Fibroblast of lung (primary cell): ENCODE measurements at places on chromosomes 13 and 19. TPM values are rescaled to one million over a fixed set of nuclear protein-coding genes. Genes with fewer than 3 reads are reported as not detected.
A peak's percentile ranks its signal among the peaks of the same experiment; 100 is the strongest.

DNA sequence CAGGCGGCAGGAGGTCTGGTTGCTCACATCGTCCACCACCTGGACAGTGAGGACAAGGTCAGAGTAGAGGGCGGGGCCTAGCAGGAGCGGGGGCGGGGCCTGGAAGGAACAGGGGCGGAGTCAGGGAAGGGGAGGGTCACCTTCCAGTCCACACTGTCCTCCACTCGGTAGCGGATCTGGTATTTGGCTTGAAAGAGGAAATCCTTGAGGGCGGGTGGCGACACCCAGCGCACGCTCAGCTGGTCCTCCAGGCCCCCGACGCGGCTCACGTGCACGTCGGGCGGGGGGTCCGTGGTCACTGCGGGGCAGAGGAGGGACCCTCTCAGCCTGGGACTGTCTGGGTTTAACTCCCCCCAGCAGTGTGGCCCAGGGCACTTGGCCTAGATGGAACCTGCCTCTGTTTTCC is 8.2 kb downstream of the REX1BD start:
- no peak for DNase-seq
- H3K36me3 ChIP-seq: no peaks in the 10 kb centered on the region
- no peaks in the 10 kb centered on the region for H3K4me1 ChIP-seq
- no peaks in the 10 kb centered on the region for H3K27me3 ChIP-seq

- H3K4me3 ChIP-seq: no peak overlapping the region
- no peak overlapping the region for H3K27ac ChIP-seq
- no peaks in the 10 kb centered on the region for H3K27me3 ChIP-seq
- H3K36me3 ChIP-seq: no peaks in the 10 kb centered on the region
These were observed 86.9 kb downstream of the CRYL1 start for GRCh38 chr13:20438801-20439200.

DNA sequence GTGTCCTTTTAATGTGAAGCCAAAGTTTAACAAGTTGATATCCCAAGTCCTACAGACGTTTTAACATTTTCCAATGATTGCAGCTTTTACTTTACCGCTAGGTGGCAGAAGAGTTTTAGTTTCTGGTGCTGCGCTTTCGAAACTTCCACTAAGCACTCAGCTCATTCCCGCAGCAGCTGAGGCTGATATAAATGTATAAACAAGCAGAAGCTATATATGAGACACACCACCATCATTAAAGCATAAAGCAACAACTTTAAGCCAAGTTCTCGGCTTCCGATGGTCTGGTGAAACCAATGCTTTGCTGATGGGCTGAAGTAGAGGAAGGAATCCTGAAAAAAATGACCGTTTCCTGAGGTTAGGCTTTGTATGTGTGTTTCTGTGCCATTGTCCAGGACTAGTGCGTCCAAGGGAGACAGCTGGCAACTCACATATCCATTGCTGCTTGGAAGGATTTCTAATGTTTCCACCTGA is 753.9 kb downstream of the OLFM4 start:
- DNase-seq: peak; percentile 26
- no peaks in the 10 kb centered on the region for H3K27me3 ChIP-seq
- H3K4me1 ChIP-seq: no peaks in the 10 kb centered on the region
- no peak overlapping the region for H3K4me3 ChIP-seq
- no peaks in the 10 kb centered on the region for H3K36me3 ChIP-seq

GRCh38 chr13:109412283-109412901 is 374.0 kb downstream of the IRS2 start:
- no peaks in the 10 kb centered on the region for H3K4me1 ChIP-seq
- no peaks in the 10 kb centered on the region for H3K36me3 ChIP-seq
- H3K4me3 ChIP-seq: no peak overlapping the region

GRCh38 chr19:11296264-11296663 is 304 bp downstream of the TSPAN16 start:
- no peak overlapping the region for H3K27ac ChIP-seq
- H3K27me3 ChIP-seq: peaks cover 2% of the 10 kb centered on the region
- DNase-seq: no peak
- no peaks in the 10 kb centered on the region for H3K36me3 ChIP-seq

GRCh38 chr19:5943623-5944022 is 29.6 kb downstream of the CAPS start:
- peak overlapping the region; percentile 46 for H3K27ac ChIP-seq
- H3K36me3 ChIP-seq: peaks cover 6% of the 10 kb centered on the region
- H3K4me1 ChIP-seq: peaks cover 18% of the 10 kb centered on the region
- peak; percentile 65 for DNase-seq
- no peaks in the 10 kb centered on the region for H3K27me3 ChIP-seq

GRCh38 chr13:110402299-110403069 is 95.4 kb downstream of the COL4A2 start:
- DNase-seq: no peak
- H3K27ac ChIP-seq: peak overlapping the region; percentile 66
- no peaks in the 10 kb centered on the region for H3K36me3 ChIP-seq
- no peak overlapping the region for H3K4me3 ChIP-seq

DNA sequence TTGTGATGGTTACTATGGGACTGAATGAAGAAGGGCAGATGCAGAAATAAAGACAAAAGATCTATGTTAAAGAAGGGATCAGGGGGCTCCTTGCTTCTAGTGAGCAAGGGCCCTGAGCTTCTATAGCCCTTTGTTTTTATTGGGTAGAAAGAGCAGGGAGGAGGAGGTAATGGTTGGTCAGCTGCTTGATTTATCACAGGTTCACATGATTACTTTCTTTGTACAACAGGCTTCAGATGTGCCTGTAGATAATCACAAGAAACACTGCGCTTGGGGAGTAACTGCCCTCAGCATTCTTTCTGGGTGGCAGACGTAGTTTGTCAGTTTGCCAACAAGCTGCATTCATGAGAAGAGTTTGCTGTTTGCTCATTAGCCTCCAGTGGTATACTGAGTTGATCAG is 4.8 kb upstream of the ZNF439 start:
- no peak for DNase-seq
- no peak overlapping the region for H3K27ac ChIP-seq
- H3K4me3 ChIP-seq: no peak overlapping the region
- H3K4me1 ChIP-seq: no peaks in the 10 kb centered on the region
- no peaks in the 10 kb centered on the region for H3K27me3 ChIP-seq
- H3K36me3 ChIP-seq: no peaks in the 10 kb centered on the region

GRCh38 chr19:56272161-56272798 is at the start of gene EDDM13:
EDDM13 (plus strand) TSS chr19:56272748; CDS start chr19:56272835, 87 bp downstream.
- H3K4me3 ChIP-seq: no peak within 1 kb of the TSS
- H3K4me1 ChIP-seq: no peaks in the 10 kb centered on the region
- H3K27me3 ChIP-seq: no peaks in the 10 kb centered on the region
- no peaks in the 10 kb centered on the region for H3K36me3 ChIP-seq
- H3K27ac ChIP-seq: no peak within 1 kb of the TSS

- H3K4me3 ChIP-seq: no peak overlapping the region
- H3K4me1 ChIP-seq: no peaks in the 10 kb centered on the region
- DNase-seq: peak; percentile 58
- no peak overlapping the region for H3K27ac ChIP-seq
These were observed 61.0 kb downstream of the STK24 start for GRCh38 chr13:98515818-98516465.

MLLT1 gene
- total RNA-seq: 4.4 and 6.4 TPM in 2 replicates

DNA sequence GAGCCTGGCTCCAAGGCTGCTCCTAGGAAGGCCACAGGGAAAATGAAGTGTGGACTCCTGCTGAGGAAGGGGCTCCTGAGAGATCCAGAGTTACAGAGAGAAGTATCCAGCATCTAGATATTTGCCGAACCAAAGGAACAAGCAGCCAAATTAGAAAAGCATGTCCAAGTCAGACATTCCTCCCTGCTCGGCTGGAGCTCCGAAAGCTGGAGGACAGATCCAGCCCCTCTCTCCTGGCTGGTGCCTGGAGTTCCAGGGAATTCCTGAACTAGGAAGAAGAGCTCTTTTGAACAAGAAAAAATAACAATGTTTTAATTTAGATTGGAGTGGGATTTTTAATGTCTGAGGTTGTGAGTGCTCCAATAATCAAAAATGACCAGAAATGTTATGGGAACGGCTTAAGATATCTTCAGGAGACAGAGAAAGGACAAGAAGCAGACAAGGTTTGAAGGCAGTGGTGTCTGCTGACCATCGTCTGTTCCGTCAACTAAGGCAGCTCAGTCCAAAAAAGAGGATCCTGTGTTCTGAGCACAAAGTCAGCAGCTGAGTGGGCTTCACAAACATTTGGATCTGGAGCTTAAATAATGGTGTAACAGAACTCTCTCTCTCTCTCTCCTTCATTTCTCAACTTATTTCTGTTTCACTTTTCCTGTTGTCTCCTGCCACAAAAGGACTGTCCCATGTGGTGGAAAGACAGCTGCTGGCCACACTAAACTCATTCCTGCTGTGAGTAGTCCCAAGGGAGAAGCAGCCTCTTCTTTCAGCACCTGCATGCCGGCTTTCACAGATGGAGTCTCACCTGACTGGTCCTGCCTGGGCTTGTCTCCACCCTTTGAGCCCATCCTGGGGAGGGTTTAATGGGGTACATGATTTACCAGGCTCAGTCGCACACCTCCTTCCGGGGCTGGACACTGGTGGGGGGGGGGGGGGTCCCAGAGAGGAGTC is 31.5 kb upstream of the IRS2 start:
- H3K36me3 ChIP-seq: no peaks in the 10 kb centered on the region
- DNase-seq: no peak
- no peaks in the 10 kb centered on the region for H3K4me1 ChIP-seq
- H3K27ac ChIP-seq: no peak overlapping the region
- no peak overlapping the region for H3K4me3 ChIP-seq

DNA sequence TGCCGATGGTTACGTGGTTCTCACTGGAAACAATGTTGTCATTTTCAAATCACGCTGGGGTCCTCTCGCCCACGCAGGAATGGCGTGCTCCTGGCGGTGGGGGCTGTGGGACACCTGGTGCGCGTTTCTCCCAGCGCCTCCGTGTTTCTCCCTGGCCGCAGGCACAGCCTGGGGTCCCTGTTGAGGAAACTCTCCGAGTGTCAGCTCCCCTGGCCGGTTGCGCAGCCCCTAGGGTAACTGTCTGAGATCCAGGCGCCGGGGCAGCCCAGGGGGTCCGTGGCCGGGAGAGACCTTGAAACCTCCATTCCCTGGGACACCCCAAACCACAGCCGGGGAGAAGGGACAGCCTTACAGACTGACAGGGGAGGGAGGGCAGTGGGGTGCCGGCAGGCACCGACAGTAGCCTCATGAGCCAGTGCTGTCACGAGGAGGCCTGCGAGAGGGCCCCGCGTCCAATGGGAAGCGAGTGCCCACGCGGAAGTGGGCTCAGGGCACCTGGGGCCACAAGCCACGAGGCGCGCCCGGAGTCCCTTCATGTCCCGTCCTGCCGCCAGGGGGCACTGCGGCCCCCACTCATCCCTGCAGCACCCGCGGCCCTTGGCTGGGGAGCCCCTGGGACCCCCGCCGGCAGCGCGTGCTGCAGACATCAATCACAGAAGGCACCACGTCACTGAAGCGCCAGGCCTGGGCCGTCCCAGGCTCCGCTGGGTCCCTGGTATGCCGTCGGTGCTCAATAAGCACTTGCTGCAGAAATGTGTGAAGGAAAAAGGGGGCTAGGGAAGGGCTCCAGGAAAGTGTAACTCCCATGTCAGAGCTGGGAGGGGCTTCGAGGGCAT is 9.5 kb downstream of the ADAMTSL5 start:
- peaks cover 9% of the 10 kb centered on the region for H3K27me3 ChIP-seq
- peaks cover 2% of the 10 kb centered on the region for H3K4me1 ChIP-seq
- H3K36me3 ChIP-seq: no peaks in the 10 kb centered on the region
- no peak for DNase-seq
- peak overlapping the region; percentile 28 for H3K4me3 ChIP-seq

DNA sequence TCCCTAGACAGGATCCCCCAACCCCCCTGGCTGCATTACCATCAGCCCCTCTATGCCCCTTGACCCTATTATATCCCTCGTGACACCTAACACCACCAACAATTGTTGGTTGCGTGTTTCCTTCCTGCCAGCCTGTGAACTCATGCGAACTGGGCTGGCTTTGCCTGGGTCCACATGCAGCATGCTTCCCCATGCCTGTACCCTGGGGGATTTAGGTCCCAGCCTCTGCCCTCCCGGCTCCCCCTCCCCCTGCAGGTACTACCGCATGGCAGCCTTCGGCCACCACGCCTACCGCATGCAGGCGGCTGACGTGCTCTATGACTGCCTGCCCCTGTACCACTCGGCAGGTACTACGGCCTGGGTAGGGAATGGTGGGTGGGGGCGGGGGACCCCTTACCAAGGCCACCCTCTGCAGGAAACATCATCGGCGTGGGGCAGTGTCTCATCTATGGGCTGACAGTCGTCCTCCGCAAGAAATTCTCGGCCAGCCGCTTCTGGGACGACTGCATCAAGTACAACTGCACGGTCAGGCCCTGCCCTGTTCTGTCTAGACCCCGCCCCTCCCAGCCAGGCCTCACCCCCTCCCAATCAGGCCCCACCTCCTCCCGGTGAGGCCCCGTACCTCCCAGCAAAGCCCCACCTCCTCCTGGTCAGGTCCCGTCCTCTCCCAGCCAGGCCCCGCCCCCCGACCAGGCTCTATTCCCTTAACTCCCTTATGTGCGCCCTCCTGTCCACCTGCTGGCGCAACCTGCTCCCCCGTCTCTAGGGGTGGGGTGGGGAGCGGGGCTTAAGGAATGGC is 18.5 kb downstream of the SLC27A1 start:
- H3K36me3 ChIP-seq: no peaks in the 10 kb centered on the region
- no peak overlapping the region for H3K4me3 ChIP-seq
- DNase-seq: no peak
- H3K4me1 ChIP-seq: no peaks in the 10 kb centered on the region

APOE gene
- total RNA-seq: 35.0 and 339 TPM in 2 replicates

DMRTC2 gene
- not detected in 2 replicates for total RNA-seq

DNA sequence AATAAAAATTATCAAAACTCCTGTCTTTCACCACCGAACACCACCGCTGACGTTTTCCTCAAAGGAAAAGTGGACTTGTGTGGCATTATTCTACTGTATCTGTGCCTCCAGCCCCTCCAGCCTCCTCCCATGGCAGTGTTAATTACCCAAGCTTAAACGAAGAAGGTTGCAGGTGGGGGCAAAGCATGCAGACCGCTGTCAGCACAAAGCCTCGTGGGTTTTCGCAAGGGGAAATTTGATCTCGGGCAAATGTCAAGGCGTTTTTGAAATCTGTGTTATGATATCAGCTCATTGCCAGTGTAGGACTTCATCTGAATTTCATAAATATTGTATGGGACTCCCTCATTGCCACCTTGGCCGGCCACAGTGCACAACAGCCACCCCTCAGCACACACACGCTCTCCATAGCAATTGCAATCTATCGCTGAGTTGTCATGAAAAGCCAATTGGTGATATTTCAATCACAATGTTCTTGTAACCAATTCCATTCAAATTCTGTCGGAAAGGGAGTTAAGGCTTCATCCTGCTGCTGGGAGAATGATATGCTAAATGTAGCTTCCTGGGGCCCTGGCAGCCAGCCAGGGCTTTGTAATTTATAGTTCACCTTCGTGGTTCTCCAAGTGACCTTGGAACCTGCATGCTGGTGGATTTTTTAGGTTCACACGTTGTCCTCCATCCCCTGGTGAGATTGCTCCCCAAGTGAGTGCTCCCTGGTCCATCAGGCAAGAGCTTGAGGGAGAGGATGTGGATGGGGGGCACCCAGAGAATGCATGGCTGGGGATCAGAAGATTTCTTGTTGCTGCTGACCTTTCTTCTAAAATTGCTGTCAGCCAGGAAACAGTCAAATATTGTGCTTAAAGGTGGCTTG is 16.6 kb downstream of the CHST8 start:
- no peak overlapping the region for H3K27ac ChIP-seq
- no peak overlapping the region for H3K4me3 ChIP-seq

ICAM5 gene
- total RNA-seq: 1.8 and 2.5 TPM in 2 replicates

- no peaks in the 10 kb centered on the region for H3K36me3 ChIP-seq
- peaks cover 26% of the 10 kb centered on the region for H3K27me3 ChIP-seq
- H3K27ac ChIP-seq: no peak overlapping the region
- H3K4me1 ChIP-seq: no peaks in the 10 kb centered on the region
- no peak overlapping the region for H3K4me3 ChIP-seq
- no peak for DNase-seq
These were observed 75.8 kb upstream of the MCF2L start for GRCh38 chr13:112893207-112893569.
